ENCODE measurements at places on chromosomes 1 and 21.

- DNase-seq: no peak
Measured at GRCh38 chr1:31765041-31765467, 914 bp upstream of the ADGRB2 start.

GRCh38 chr1:192630521-192631287 lies 5.2 kb upstream of the RGS13 start:
- no peak for DNase-seq

GRCh38 chr21:42233067-42233961 lies 14.4 kb downstream of the ABCG1 start:
- peak; percentile 84 for DNase-seq

DNA sequence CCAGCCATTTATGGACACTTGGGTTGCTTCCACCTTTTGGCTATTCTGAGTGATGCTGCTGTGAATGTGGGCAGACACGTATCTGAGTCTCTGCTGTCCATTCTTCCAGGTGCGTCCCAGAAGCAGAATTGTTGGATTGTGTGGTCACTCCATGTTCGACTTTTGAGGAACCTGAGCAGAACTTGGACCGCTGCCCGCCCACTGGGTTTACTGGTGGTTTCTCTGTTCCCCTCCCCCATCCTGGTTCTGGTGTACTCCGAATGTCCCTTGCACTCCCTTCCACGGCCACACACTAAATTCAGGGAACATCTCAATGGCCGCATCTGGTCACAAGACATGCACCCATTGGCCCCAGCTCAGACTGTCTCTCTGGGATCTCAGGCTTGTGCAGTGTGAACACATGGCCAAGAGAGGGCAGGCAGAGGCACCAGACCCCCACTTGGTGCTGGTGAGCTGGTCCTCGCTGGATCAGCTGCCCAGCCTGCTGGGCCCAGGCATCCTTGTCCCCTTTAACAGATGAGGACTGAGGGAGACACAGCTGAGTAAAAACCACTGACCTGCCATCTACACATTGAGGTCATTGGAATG lies 565.1 kb downstream of the NPHP4 start:
- no peak for DNase-seq

DNA sequence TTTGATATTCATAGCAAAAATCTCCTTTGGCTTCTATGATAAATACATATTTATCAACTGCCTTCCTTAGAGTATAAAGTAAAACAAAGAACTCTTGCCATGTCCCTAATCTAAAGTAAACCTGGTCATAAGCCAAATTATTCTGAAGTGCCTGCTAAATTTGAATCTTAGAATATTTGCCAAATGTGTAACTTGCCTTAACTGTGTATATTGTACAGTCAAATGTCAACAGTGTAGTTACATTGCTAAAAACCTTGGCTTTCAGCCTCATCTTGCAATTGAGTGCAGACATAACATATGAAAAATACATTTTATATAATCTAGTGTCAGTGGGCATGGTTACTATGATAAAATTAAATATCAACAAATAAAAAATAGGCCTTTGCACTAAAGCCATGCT lies 583.4 kb upstream of the ADAMTS5 start:
- no peak for DNase-seq

- DNase-seq: no peak
Measured at GRCh38 chr1:34582356-34582755, 172.5 kb upstream of the GJB5 start.

DNA sequence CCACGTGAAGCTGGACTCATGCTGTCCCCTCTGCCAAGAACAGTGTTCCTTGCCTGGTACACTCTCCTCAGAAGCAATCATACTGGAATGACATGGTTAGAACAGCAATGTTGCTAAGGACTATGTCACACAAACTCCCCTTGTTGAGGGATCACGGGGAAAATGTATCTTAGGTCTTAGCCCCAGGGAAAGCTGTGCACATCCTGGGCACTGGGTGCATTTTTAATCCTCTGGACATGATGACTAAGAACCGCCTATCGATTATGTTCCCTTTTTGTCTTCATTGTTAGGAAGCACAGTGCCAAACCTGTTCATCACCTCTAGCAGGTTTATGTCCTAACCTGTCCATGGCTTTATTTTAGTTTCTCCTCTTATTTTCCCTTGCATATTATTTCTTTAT lies 115.1 kb downstream of the HIVEP3 start:
- no peak for DNase-seq

GRCh38 chr1:16006010-16006409 lies 2.0 kb downstream of the SRARP start:
- no peak for DNase-seq

GRCh38 chr1:77468949-77469710 lies 187.3 kb downstream of the AK5 start:
- DNase-seq: no peak

DNA sequence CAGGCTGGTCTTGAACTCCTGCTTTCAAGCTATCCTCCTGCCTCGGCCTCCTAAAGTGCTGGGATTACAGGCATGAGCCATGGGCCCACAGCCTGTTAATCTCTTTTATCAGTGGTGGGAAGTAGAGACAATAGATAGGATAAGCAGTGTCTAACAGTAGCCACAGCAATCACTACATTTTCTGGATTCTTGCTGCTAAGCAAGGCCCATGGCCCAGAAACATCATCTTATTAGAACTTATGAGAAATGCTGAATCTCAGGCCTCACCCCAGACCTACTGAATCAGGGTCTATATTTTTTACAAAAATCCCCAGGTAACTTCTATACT lies 29.7 kb downstream of the IGFN1 start:
- no peak for DNase-seq

DNA sequence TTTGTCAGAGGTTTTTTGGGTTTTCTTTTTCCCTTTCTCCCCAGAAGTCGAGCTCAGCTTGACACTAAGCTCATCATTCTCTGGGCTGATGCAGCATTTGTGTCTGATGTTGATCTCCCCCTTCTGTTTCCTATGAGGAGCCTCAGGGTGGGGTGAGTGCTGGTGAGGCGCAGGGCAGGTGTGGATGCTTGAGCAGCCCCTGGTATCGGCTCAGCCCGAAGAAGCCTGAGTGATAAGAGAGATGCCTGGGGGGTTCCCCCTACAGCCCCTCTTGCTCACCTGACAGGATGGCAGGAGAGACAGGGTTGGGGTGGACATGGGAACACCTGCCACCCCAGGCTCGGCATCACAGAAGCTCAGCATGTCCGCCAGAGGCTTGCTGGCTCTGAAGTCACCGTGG lies 239.0 kb downstream of the RHOU start:
- DNase-seq: no peak

- DNase-seq: peak; percentile 73
Measured at GRCh38 chr21:44932408-44933181, 7.2 kb upstream of the SLX9 start.

DNA sequence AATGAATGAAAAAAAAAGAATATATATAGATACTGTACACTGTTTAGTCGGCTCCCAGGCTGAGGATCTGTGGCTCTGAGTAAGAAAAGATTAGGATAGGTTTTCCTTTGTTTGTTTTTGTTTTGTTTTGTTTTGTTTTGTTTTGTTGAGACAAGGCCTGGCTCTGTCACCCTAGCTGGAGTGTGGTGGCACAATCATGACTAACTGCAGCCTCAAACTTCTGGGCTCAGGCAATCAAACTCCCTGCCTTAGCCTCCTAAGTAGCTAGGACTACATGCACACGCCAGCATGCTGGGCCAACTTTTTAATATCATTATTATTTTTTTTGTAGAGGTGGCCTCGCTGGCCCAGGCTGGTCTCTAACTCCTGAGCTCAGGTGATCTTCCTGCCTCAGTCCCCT lies 87.9 kb upstream of the PTBP2 start:
- DNase-seq: no peak

GRCh38 chr1:168485048-168485447 lies 58.7 kb downstream of the XCL2 start:
- no peak for DNase-seq

GRCh38 chr1:32438136-32438535 lies 26.7 kb upstream of the ZBTB8B start:
- DNase-seq: no peak

- DNase-seq: no peak
Measured at GRCh38 chr1:119873135-119874015, 22.9 kb downstream of the ADAM30 start.

DNA sequence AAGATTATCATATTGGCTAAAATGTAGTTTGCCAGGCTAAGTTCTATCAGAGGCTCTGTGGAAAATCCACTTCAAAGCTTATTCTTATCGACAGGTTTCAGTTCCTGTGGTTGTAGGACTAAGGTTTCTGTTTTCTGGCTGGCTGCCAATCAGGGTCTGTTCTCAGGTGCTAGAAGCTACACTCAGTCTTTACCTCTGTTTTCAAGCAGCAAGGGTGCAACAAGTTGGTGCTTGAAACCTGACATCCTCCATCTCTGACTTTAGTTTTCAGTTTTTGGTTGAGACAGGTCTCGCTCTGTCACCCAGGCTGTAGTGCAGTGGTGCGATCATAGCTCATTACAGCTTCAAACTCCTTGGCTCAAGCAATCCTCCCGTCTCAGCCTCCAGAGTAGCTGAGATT lies 15.3 kb upstream of the TMCO2 start:
- DNase-seq: peak; percentile 22

GRCh38 chr1:183212870-183213269 lies 26.8 kb downstream of the LAMC2 start:
- DNase-seq: no peak

GRCh38 chr1:29124366-29125236 lies 898 bp upstream of the TMEM200B start:
- peak; percentile 46 for DNase-seq

DNA sequence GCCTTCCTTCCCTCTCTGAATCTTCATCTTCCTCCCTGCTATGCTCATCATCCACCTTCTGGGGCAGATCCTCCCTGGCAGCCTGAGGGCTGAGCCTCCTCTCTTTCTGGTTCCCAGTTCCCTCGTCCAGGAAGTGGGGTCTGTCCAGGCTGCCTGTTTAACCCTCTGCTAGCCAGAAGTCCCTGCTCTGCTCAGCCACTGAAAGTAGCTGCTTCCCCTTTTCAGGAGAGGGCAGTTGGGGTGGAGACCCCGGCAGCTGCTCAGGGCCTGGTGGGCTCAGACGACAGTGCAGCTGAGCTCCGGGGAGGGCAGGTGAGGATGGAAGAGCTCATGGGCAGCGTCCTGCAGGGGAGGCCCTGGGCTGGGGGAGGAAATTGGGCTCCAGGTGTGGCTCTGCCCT lies 43.1 kb upstream of the ETV3 start:
- no peak for DNase-seq

- peak; percentile 29 for DNase-seq
Measured at GRCh38 chr1:204408074-204408507, 3.5 kb downstream of the PPP1R15B start.

GRCh38 chr21:26637201-26637745 lies 64.2 kb upstream of the CYYR1 start:
- DNase-seq: no peak
